ENCODE measurements at places on chromosomes 16 and 17.

GRCh38 chr17:50270435-50271362 is 3.6 kb upstream of the TMEM92 start:
- DNase-seq = no peak

GRCh38 chr17:61381537-61381936 is 18.1 kb upstream of the TBX2 start:
- DNase-seq = no peak

- DNase-seq = no peak
Observed at GRCh38 chr16:77856438-77857160, 68.2 kb downstream of the VAT1L start.

GRCh38 chr16:81088836-81089235 is 7.4 kb downstream of the GCSH start:
- no peak for DNase-seq

DNA sequence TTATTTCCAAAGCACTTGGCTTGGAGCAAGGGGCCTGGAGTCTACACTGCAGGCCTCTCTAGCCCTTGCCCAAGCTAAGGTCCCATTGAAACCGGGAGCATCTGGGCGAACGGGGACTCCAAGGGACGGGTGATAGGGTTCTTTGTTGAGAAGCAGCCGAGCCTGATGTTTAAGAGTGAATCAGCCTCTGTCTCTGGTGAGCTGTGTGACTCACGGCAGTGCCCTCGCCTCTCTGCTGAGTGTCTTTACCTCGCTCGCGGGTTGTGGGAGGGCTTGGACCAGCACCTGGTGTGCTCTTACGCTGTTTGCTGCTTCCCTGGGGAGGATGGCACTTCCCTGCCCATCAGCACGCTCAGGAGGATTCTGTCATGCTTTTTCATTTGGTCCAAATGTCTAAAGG is 1.3 kb downstream of the HGS start:
- no peak for DNase-seq

DNA sequence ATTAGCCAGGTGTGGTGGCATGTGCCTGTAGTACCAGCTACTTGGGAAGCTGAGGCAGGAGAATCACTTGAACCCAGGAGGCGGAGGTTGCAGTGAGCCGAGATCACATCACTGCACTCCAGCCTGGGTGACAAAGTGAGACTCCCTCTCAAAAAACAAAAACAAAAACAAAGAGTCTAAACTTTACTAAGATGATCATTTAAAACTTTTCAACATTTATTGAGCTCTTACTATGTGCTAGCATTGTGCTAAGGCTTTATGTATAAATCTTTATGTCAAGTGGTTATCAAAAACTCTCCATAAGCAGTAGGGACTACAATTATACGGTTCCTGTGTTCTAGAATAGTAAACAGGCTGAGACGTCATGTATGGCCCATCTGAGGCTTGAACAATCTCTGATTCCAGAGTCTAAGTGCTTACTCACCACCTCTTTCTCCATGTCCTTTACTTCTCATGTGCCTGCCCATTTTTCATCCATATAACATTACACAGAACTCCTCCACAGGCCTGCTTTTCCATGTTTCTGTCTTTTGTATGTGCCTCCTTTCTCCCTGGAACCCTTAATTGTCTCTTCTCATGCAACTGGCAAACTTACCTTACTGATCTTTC is 66.7 kb downstream of the NUP88 start:
- DNase-seq = no peak

GRCh38 chr17:67181825-67182224 is 63.2 kb downstream of the HELZ start:
- no peak for DNase-seq

DNA sequence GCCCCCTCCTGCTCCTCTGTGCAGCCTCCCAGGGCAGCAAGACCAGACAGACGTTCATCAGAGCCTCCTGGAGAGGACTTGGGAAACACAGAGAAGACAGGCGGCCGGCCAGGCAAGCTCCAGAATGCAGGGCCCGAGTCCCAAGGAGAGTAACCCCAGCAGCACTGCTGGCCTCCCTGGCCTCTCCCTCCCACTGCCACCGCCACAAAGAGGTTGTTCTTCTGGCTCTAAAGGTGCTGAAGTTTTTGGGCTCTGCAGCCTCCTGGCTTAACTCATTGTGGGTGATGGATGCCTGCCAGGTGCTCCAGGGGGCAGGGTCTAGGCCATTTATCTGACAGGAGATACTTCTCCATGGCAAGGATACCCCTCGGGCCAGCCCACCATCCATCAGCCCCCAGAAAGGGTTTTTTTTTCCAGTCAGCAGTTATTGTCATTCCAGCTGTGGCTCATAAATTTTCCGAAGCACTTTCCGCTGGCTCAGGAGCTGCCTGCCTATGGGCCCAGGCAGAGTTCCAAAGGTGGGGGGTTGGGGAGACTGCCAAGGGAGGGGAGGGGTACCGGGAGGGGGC is 32.0 kb upstream of the MRPS23 start:
- no peak for DNase-seq

GRCh38 chr16:88200896-88201185 is 181.9 kb upstream of the ZNF469 start:
- DNase-seq = no peak

GRCh38 chr16:87835882-87836331 is 33.4 kb downstream of the SLC7A5 start:
- no peak for DNase-seq

- peak; percentile 51 for DNase-seq
Observed at GRCh38 chr17:31369266-31369665, 22.2 kb upstream of the RAB11FIP4 start.

DNA sequence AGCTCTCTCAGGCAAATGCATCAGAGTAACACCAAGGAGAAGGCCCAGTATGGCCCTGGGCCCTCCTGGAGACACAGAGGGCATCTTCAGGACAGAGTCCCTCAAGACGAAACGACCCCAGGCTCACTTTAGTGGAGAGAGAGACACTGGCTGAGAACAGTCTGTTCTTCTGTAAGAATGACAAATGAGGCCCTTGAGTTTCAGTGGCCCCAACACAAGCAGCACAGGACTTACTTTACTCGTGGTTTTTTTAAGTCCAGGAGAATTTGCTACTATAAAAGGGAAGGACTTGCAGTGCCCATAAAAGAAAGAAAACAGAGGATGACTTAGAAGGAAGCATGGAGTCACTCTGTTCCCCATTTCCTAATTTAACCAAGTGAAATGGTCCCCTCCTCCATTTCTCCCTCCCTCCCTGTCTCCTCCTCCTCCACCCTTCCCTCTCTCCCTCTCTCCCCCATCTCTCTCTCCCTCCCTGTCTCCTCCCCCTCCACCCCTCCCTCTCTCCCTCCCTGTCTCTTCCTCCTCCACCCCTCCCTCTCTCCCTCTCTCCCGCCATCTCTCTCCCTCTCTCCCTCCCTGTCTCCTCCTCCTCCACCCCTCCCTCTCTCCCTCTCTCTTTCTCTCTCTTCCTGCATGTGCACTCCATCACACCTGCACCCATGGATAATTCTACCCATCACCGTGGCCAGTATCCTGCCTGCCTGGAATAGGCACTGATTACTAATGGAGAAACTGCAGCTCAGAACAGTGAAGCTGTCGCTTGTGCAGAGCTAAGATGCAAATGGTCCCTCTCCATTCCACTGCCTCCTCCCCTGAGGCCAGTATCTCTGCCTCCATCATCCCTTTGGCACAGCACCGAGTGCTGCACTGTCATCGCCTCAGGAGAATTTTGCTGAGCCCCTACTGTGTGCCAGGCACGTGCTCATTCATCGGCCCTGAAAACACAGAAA is 47.3 kb upstream of the RBFOX3 start:
- no peak for DNase-seq

DNA sequence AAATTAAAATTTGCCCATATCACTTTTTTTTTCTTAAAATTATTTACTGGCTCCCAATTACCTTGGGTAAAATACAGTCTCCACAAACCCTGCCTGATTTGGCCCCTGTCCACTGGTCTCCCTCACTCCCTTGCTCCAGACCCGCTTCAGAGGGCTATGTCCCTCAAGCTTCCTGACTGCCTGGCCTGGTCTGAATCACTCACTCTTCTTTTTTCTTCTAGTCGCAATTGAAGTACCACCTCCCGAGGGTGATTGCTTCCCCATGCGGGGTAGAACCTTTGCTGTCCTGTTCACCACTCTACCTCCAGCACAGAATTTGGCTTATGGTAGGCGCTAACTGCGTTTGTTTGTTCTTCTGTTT is 598 bp upstream of the PGAP3 start:
- DNase-seq = no peak

DNA sequence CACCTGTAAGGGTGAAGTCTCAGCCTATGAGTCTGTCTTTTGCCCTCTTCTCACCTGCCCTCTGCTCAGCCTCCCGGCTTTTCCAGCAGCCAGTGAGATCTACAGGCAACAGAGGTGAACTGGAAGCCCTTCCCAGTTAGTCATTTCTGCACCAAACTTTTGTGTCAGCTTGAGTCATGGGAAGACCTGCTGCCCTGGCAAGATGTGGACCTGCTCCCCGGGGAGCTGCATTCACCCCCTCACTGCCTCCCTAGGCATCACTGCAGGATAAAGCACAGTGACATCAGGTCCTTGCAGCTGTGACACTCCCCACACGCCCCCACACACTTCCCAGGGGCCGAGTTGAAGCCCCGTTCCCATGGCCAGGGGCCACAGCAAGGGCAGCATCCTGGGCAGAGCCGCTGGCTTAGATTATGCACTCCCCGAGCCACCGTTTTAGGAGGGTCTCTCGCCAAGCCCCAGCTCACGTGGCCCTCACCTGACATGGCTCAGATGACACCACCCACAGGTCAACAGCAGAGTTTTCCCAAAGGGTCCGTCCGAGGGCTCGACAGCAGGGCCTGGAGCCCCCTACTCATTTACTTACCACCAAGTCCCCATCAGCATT is 6.5 kb upstream of the ABR start:
- DNase-seq = no peak

DNA sequence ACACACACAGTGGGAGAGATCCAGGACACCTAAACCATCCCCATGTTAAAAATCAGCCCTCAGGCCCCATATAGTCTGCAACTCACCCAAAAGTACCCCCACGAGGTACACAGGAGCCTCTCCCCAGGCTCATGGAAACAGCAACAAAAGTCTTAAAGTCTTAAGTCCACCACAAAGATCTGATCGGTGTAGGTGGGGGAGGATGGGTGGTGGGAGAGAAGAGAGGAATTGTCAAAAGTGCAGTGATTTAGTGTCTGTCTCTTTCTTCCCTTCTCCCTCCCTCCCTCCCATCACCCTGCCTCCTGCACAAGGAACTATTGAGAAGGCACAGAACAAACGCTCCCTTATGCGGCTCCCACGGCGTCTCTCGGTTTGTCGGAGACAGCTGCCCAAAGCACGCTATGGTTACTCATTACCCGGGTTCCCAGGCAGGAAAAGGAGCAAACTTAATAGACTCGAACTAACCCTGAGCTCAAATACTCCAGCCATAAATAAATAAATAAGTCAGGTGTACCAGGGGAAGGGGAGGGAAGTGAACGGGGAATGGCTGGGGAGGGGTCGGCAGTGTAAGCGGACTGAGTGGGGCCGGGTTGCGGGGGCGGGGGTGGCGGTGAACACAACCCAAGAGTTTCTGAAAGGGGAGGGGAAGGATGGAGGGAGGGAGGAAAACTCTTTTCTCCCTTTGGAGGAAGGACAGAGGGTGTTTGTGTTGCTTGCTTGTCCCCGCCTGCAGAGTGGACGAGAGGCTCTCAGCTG is 477.4 kb downstream of the SLC39A11 start:
- no peak for DNase-seq

DNA sequence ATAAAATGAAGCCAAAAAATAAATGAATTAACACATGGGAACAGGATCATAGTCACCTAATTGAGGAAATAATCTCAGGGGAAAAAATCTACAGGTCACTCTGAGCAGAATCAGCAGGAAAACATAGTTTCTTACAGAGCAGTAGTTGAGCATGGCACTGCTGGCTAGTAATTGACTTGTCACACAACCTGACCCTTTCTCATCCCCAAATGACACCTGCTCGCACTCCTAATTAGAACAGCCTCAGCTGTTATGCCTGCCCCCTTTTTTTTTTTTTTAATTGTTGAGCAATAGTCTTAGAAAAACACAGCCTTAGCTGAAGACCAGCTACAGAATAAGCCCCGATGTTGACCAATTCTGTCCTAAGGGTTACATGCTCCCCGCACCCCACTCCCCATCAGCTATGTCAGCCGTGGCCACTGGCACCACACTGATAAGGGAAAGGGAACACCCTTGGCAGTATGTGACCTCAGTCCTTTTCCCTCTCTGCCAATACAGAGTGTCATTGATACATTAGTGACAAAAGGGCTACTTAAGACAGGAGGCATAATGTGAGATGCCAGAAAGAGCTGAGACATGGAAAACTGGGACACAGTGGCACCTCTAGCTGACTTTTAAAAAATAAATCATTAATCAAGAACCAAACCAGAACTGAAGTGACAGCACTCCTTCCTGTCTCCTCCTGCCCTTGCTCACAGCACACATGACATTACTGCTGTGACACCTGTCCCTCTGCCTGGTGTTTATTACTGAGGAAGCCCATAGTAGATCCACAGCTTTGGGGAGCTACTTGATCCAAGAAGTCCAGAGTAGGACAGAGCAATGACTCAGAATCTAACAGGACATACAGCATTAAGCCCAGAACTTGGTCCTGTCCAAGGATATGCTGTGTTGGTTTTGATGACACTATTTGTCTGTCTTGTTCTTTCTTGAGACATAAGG is 41.7 kb downstream of the WDR59 start:
- DNase-seq = no peak

DNA sequence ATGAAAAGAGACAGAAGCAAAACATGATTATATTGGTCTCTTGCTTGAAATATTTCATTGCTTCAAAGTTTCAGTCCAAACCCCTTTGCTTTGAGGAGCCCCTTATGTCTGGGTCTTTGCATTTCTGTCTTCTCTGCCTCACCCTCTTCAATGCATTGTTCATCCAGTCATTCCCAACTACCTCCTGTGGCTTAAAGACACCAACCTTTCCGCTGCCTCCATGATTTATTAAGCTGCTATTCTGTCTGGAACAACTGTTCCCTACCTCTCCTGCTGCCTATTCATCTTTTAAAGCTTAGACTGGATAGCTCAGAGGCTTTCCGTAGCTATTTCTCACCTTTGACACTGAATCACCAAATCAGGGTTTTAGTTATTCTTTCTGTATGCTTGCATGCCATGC is 2.3 kb downstream of the KRTAP3-2 start:
- no peak for DNase-seq

DNA sequence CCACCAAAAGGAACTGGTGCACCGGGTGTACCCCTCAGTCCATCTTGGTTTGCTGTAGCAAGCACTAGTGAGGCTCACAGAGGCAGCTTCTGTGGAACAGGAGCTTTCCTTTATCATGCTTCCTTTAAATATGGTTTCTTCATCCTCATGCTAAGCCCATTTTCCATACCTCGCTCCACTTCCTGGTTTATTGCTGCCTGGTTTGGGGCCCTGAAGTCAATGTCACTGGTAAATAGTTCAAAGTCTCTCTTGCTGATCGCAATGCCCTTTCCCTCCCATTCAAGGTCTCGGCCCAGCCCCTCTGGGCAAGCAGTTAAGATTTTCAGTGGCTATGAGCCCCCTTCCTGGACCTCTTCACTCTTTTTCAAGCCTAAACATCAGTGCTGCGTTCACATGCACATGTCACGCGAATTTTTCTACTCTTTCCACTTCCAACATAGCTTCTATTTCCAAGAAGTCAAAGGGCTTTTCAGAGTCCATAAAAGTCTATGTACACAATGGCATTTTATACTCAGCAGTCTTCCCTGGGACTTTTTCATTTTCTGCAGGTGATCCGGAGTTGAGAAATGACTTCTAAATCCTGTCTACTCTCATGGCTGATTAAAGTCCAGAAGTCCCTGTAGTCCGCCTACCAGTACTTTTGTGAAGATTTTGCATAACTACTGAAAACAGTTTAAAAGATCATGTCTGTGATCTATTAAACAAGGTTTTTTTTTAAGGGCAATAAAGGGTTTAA is 323.8 kb upstream of the ZFHX3 start:
- no peak for DNase-seq
